KG1 (cell line): ENCODE measurements at places on chromosomes 1 and 21.

DNA sequence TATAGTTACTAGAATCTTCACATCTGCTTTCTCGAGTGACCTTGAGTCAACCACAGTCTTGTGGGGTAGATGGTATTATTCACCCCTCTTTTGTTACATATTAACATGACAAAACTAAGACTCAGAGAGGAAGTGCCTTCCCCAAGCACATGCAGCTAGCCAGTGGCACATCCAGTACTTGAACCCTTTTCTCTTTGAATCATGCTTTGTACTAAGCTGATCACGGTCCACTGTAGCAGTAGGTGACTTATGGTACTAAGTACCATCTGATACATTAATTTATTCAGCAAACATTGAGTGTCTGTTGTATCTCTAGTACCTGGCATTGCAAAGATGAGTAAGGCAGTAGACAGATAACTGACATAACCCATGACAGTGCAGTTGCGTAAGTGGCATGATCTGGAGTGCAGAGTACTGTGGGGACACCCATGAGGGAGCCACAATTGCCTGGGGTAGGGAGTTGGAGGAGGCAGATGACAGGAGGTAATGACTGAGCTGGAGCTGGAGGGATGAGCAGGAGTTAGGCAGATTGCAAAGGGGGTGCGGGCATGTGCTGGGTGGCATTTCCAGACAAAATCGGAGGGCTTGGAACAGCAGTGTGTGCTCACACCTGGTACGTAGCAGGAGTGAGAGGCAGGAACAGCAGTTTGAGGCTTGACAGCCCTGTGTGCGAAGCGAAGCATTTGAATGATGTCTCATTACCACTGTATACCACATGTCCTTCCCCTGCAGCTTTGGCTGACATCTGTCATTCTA, 29.8 kb downstream of the UCK2 start:
- no peak for DNase-seq

DNA sequence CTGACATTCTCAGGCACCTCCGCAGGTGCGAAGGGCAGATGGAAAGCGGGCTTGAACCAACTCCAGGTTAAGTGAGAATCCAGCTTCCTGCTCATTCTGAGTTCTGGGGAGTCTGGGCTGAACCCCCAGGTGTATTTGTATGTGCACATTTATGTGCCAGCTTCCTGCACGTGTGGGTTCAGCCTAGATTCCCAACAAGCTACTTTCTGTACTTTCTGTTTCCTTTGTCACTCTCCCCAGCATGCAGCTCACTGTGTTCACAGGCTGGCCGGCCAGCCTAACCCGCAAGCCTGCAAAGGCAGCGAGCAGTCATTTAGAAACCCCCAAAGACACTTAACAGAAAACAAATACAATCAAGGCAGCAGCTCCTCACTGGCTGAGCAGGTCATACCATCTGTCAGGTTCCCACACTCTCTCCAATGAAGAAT, 1.3 kb upstream of the IL19 start:
- DNase-seq = no peak

GRCh38 chr21:25094695-25095094, 512.6 kb downstream of the MRPL39 start:
- no peak for DNase-seq

DNA sequence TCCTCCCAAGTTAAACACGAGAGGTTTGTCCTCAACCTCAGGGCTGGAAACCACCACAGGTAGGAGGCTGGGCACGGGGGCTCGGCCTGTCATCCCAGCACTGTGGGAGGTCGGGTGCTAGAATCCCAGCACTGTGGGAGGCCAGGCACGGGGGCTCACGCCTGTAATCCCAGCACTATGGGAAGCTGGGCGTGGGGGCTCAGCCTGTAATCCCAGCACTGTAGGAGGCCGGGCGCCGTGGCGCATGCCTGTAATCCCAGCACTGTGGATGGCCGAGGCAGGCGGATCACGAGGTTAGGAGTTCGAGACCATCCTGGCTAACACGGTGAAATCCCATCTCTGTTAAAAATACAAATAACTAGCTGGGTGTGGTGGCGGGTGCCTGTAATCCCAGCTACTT, 6.7 kb upstream of the CDK11A start:
- DNase-seq = no peak

DNA sequence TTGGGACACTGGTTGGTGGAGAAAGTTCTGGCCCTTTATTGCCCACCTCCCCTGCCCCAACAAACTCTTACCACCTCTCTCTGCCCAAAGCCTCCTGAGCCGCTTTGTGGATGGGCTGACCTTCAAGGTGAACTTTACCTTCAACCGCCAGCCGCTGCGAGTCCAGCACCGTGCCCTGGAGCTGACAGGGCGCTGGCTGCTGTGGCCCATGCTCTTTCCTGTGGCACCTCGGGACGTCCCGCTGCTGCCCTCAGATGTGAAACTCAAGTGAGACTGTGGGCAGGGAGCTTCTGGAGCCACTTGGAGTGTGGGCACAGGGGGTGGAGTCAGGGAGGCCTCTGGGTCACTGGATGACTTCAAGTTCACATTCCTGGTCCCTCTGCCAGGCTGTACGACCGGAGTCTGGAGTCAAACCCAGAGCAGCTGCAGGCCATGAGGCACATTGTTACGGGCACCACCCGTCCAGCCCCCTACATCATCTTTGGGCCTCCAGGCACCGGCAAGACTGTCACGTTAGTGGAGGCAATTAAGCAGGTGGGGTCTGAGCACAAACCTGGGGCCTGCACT, 12.5 kb downstream of the RHOC start:
- no peak for DNase-seq

GRCh38 chr1:16289959-16290358, 53.0 kb upstream of the CPLANE2 start:
- DNase-seq = no peak

- no peak for DNase-seq
Measured at GRCh38 chr1:12380326-12381249, 150.8 kb downstream of the VPS13D start.

DNA sequence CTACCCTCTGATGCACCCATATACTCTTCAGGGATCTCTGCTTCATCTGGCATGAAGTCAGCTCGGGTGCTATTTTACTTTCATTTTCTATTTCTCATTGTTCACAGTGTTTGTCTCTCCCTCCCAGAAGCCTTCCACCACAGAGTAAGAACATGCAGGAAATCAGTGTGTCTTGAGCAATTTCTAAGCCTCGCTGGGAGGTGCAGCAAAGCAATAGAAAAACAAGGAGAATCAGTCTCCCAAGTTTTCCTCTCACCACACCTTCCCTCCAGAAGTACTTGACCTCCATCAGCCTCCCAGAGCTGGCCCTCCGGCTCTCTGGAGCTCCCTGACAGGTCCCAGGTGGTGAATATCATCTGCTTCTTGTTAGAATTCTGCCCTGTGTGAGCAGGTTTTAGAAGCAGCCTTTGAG, 594.7 kb upstream of the CAMK1G start:
- DNase-seq = peak; percentile 46

GRCh38 chr1:186785503-186785902, 43.2 kb upstream of the PLA2G4A start:
- DNase-seq = no peak

GRCh38 chr1:1910651-1911331, 4.3 kb upstream of the CALML6 start:
- DNase-seq = no peak

DNA sequence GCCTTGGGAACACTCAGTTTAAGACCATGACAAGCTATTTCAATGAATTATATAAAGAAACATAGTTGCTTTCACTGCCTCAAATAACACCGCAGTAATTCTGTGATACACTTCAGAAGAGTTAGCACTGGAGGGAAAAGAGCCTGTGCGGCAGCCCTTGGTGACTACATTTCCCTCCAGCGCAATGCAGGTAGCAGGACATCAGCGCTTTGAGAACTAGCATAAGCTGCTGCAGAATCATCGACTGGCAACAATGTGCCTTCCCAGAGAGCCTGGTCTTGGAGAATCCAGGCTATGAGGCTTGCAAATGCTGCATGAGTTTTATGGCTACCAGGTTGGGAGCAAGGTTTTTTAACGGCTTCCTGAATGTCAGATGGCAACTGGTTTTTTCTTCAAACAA, 7.5 kb downstream of the NRIP1 start:
- DNase-seq = peak; percentile 46

DNA sequence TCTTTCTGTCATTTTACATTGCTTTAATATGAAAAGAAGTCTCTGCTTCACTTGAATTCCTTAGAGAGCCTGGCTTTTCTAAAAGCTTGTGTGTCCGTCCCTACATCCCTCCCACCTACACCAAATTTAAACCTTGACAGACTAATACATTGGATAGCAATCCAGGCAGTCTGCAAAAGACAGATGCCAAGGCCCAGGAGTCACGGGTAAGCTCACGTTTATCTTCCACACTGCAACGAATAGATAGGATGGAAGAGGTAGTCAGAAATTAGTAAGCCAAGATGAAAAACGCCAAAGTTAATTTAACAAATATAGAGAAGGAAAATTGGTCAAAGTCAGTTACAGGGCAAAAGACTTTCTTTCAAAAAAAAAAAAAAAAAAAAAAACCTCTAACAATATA, 338.1 kb downstream of the SMYD3 start:
- no peak for DNase-seq

- no peak for DNase-seq
Measured at GRCh38 chr1:165434281-165434680, 10.6 kb downstream of the RXRG start.

DNA sequence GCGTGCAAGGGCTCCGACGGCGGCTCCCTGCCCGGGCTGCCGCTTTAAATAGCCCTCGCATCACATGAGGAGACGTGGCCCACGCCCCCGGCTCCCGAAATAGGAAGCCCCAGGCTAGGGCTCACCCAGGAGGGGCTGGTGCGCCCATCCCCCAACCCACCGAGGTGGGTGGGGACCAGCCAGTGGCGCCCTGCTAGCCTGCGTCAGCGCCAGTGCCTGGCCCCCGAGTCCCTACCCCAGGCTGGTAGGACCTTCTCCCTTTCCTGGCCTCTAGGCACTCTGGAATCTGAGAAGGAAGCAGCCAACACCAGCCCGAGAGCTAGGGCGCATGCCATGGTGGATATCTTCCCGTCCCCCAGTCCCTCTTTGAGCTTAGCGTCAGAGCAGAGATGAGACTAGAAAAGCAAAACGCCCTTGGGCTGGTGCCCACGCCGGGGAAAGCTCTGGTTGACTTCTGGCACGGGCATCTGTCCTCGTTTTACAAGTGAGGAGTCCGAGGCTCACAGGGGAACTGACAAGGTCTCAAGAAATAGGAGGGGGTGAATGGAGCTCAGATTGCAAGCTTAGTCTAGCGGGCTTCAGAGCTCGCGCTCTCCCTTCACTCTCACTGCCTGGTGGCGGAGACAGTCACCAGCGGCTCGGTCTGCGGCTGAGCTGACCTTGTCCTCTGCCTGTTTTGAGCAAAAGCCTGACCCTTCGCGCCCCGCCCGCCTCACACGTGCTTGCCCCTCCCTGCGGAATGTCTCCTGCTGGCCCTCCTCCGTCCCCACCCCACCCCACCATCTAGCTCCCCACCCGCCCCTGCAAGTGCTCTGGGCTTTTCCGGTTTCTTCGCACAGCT, at the start of gene FABP3:
FABP3 (minus strand) TSS at position 21 of the 841 bp plus-strand sequence. CDS start 62 bp downstream, outside the sequence.
- DNase-seq = no peak

- DNase-seq = no peak
Measured at GRCh38 chr1:213987422-213987926, 299 bp upstream of the PROX1 start.

- no peak for DNase-seq
Measured at GRCh38 chr1:111792249-111792648, 36.5 kb downstream of the DDX20 start.

DNA sequence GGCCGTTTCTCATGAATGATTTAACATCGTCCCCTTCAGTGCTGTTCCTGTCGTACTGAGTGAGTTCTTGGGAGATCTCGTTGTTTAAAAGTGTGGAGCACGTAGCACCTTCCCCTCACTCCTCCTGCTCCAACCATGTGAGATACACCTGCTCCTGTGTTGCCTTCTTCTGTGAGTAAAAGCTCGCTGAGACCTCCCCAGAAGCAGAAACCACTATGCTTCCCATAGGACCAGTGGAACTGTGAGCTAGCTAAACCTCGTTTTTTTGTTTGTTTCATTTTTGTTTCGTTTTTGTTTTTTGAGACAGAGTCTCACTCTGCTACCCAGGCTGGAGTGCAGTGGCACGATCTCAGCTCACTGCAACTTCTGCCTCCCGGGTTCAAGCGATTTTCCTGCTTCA, 198.6 kb downstream of the NCAM2 start:
- no peak for DNase-seq

DNA sequence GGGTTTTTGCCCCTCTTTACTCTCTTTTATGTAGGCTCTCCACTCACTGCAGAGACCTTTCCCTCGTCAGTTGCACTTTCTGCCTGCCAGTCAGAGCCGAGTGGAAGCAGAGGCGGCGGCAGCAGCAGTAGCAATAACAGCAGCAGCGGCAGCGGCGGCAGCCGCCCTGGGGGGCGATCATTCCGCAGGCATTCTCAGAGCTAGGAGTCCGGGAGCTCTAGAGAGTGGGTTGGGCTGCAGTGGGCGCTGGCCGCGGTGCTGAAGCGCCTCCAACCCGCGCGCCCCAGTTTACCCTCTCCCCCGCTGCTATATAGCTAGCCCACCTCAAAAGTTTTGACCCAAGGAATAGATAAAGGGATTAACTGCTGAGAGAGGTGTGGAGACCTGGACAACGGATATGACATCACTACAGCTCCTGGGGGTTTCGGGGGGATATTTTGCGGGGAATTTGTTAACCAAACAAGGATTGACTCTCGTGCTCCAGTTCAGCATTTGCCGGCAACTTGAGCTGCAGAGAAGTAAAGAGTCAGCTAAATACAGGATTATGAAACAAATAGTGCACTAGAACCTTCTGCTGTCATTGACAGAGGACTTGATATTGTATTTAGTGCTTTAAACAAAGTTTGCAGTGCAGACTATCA, at the start of gene OLFM3:
OLFM3 (minus strand) TSS at position 102 of the 641 bp plus-strand sequence.
- peak; percentile 2 for DNase-seq

- no peak for DNase-seq
Measured at GRCh38 chr1:178497903-178498478, 1.2 kb upstream of the CLEC20A start.

- no peak for DNase-seq
Measured at GRCh38 chr1:58709540-58710175, 9.8 kb upstream of the MYSM1 start.

DNA sequence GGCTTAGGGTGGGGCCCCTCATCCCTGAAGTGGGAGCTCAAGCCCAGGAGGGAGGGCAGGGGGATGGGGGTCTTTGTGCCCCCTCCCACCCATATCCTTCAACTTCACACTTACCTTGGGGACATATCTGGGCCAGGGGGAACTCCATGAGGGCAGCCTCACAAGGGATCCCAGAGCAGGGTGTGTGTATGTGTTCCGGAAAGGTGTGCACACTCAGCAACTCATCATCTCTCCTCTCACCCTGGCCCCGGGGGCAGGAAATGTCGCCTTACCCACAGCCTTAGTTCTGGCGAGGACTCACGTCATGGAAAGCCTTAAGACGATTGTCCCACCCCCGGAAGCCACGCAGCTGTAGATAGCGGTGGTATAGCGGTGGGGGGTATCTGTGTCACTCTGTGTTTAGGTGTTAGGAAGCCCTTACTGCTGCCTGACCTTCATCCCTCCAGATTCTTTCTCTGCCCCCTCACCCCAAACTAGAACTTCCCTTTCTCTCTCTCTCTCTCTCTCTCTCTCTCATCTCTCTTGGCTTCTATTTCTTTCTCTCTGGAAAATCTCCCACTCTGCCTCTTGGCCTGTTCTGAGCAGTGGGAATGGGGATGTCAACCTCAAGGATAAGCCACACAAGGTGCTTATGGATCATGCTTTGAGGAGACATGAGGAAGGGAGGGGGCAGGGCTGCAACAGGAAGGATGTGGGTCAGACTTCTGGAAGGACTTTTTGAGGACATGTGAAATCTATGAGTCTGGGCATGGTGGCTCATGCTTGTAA, at the start of gene SH2D2A:
SH2D2A (minus strand) TSS at position 288 of the 768 bp plus-strand sequence; CDS start at position 148, 140 bp downstream.
- DNase-seq = peak; percentile 68

- no peak for DNase-seq
Measured at GRCh38 chr1:23551849-23552248, 7.5 kb downstream of the ID3 start.

GRCh38 chr1:116984406-116985160, 17.0 kb upstream of the CD101 start:
- no peak for DNase-seq
